Activated CD8-positive, alpha-beta T cell treated with anti-CD3 and anti-CD28 coated beads for 36 hours (primary cell): ENCODE measurements at places on chromosomes 7 and 10.

DNA sequence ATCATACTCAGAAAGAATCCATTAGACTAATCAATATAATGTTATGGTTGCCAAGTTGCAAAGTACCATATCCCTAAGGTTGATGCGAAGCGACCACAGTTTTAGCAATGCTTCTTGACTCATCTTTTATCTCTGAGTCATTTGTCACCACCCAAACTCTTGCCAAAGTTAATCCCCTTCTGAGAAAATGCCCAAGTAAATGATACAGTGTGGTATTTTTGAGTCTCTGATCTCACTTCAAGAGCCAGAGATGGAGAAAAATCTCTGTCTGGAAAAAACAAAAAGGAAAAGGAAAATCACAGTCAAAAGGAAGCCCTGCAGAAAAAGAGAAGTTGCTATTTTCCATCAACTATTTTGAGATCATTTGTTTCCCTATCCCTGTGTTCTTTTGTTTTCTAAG, 26.7 kb upstream of the OTUD1 start:
- peak; percentile 41 for DNase-seq

- DNase-seq, result no peak
These were observed 876.2 kb downstream of the GRID1 start for GRCh38 chr10:85490431-85490830.

- no peak for DNase-seq
These were observed 143.0 kb downstream of the RPS24 start for GRCh38 chr10:78176320-78177317.

- peak; percentile 62 for DNase-seq
These were observed 19.7 kb upstream of the VPS37D start for GRCh38 chr7:73647725-73648592.

GRCh38 chr10:47322300-47323061, at the start of gene GDF2:
Gene GDF2 (plus strand): TSS chr10:47322454. CDS start chr10:47322669, 215 bp downstream.
- DNase-seq, result no peak

DNA sequence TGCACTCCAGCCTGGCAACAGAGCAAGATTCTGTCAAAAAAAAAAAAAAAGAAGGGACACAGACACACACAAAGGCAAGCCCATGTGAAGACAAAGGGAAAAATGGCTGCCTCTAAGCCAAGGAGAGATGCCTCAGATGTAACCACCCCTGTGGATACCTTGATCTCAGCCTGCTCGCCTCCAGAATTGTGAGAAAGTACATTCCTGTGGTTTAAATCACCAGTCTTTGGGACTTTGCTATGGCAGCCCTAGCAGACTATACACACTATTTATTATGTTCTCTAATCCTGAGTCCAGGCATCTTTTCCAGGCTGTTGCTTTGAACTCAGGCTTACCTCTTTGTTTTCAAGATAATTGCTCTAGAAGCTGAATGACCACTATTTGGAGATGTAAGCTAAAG, 494.3 kb downstream of the GALNT17 start:
- no peak for DNase-seq

- DNase-seq, result peak; percentile 2
These were observed 297.8 kb upstream of the PRKCQ start for GRCh38 chr10:6877722-6878392.

DNA sequence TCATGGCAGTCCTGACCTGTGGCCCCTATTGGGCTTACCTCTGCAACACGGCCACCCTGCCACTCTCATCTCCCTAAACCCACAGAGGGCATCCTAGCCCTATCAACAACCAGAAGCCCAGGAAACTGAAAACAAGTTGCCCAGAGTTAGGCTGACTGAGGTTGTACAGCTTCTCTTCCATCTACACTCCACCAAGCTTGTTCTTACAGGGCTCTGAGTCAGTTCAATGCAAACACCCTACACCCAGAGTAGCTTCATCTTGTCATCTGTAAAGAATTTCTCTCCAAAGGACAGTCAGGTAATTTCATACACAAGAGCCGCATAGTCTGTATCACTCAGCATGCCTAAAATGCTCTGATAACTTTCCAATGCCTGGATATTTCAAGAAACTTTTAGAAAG, 175.4 kb downstream of the ARID5B start:
- no peak for DNase-seq

GRCh38 chr10:79101560-79102497, 33.1 kb downstream of the ZMIZ1 start:
- no peak for DNase-seq
